ENCODE measurements at places on chromosomes 6 and 20.
A peak's percentile ranks its signal among the peaks of the same experiment; 100 is the strongest.

GRCh38 chr6:42314571-42315258, 97.1 kb upstream of the MRPS10 start:
- no peak for DNase-seq

- no peak for DNase-seq
Measured at GRCh38 chr6:71481801-71482200, 193.2 kb downstream of the OGFRL1 start.

GRCh38 chr6:109449064-109449794, 6.3 kb downstream of the MICAL1 start:
- DNase-seq = no peak

GRCh38 chr6:5905431-5906339, 101.0 kb downstream of the NRN1 start:
- no peak for DNase-seq

- DNase-seq = no peak
Measured at GRCh38 chr20:32387252-32387651, 29.1 kb downstream of the ASXL1 start.

- DNase-seq = no peak
Measured at GRCh38 chr6:44049163-44049988, 77.9 kb downstream of the MRPL14 start.

GRCh38 chr20:37545516-37545915, 17.8 kb upstream of the BLCAP start:
- DNase-seq = no peak

GRCh38 chr6:3337521-3338350, 79.0 kb downstream of the PSMG4 start:
- DNase-seq = no peak

DNA sequence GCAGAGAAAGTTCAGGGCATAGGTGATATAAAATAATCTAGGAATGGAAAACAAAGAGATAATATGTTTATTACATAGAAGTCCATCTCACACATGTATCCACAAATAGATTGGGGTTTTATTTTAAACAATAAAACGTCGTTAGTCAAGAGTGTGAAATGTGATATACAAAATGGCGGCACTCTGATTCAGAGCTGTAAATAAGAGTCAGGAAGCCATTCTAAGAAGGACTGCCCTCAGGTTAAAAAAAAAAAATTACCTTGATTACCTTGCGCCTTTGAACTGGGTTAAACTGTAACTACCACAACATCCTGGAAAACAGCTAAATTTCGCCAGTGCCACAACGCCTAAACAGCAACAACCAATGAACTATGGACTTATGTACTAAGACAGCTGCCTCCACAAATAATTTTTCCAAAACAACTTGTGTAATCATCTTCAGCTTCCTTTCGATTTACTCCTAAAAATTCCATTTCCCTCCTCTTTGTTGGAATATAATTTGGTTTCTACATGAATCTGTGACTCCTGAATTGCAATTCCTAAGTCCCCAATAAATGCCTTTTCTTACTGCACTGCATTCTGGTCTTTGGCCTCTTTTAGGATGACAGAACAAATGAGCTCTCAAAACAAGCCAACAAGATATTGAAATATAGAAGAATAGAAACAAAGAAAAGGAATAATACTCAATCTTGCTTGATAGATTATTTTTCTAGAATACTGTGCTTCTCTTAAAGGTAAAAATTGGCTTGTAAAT, 1019.5 kb upstream of the MAP3K7 start:
- DNase-seq = no peak

GRCh38 chr6:94478133-94479005, 1059.0 kb upstream of the EPHA7 start:
- peak; percentile 48 for DNase-seq

DNA sequence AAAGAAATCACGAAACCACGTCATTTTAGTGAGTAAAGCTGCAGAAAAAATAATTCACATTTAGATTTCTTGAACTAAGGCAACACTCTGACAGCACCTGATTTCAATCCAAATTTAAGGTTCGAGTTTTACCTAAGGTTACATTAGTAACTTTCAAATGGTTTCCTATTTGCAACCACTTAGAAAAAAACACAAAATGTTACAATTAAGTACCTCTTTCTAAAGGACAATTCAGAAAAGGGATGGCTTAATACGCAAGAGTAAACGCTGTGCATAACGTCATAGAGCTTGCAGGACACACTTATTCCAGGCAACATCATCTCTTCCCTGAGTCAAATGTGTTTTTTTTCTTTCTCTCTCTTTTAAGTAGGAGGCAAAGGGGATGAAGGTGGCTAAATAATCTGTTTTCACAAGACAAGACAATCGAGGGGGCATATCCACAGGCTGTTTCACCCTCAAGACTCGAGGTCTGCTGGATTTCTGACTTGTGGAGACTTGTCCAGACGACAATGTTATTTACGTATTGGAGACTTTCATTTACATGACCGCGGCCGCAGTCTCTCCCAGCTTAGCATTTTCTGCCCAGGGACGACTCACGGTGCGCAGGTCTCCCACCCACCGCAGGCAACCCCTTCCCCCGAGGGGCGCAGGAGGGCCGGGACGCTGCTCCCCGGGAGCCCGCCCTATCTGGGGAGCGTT, 86.0 kb downstream of the SESN1 start:
- DNase-seq = peak; percentile 65

- no peak for DNase-seq
Measured at GRCh38 chr20:38156888-38157634, 8.0 kb downstream of the TGM2 start.

GRCh38 chr20:21546355-21546754, 32.5 kb upstream of the NKX2-2 start:
- no peak for DNase-seq
